SK-N-SH (cell line): ENCODE measurements at places on chromosomes 13 and 19. TPM values are rescaled to one million over a fixed set of nuclear protein-coding genes. Genes with fewer than 3 reads are reported as not detected.
A peak's percentile ranks its signal among the peaks of the same experiment; 100 is the strongest.

GRCh38 chr13:90526711-90527110, 820.8 kb upstream of the MIR17HG start:
- no peaks in the 10 kb centered on the region for H3K4me1 ChIP-seq
- H3K27ac ChIP-seq = no peak overlapping the region
- DNase-seq = no peak
- H3K36me3 ChIP-seq = no peaks in the 10 kb centered on the region

DNA sequence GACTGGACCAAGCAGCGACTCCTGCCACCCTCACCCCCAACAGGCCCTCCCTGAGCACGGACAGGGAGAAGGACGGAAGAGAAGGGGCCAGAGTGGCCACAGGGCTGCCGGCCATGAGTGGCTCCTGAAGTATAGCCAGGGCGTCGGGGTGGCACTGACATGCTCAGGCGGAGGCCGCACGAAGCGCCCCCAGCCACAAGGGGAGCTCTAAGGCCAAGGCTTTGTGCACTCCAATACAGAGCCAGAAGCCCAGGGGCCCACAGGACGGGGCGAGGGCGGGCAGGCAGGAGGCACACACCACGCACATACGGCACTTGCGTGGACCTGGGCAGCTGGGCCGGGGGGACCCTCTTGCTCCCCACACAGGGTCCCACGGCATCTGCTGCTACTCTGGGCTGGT, 52.0 kb downstream of the KLF2 start:
- no peaks in the 10 kb centered on the region for H3K4me1 ChIP-seq
- H3K36me3 ChIP-seq = no peaks in the 10 kb centered on the region
- no peaks in the 10 kb centered on the region for H3K27me3 ChIP-seq

DNA sequence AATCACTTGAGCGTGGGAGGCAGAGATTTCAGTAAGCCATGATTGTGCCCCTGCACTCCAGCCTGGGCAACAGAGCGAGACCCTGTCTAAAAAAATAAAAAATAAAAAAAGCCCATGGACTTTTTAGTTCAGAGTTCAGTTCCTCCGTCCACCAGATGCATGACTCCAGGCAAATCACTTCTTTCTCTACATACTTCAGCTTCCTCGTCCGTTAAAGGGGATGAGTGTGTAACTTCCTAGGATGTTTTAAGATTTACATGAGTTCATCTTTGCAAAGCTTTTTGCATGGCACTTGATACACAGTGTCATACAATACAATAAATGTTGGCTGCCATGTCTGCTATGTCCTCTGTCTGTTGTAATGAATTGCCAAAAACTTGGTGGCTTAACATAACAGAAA, 10.0 kb upstream of the FFAR2 start:
- H3K27ac ChIP-seq = no peak overlapping the region
- H3K27me3 ChIP-seq = peaks cover 70% of the 10 kb centered on the region
- peaks cover 9% of the 10 kb centered on the region; the same call in 1 of the 2 replicates for H3K4me1 ChIP-seq
- no peak for DNase-seq

GRCh38 chr13:20401931-20402856, 123.5 kb downstream of the CRYL1 start:
- H3K27me3 ChIP-seq = no peaks in the 10 kb centered on the region
- DNase-seq = no peak
- no peaks in the 10 kb centered on the region for H3K36me3 ChIP-seq

DNA sequence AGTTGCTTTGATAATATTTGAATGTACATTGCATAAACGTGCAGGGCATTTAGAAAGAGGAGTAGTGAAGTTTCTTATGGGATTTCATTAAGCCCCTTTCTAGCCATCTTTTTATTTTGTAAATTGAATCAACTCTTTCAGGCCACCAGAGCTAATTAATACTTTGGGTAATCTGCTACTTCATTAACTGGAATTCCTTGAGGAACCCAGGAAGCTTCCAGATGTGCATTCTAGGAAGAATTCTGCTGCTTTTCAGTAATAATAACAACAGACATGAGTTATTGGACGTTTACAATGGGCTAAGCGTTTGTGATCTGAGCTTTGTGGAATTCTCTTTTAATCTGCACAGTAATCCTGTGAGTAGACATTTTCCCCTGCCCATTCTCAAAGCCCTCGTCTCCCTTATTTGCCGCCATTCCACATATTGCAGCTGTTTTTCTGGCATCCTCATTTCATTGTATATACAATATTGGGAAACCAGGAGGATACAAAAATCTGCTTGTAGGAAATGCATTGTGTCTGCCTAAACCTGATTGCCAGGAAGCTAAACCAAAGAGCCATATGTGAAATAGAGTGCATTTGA, 103.9 kb downstream of the HS6ST3 start:
- no peak for DNase-seq
- no peaks in the 10 kb centered on the region for H3K36me3 ChIP-seq
- H3K4me3 ChIP-seq = no peak overlapping the region
- no peaks in the 10 kb centered on the region for H3K27me3 ChIP-seq

DNA sequence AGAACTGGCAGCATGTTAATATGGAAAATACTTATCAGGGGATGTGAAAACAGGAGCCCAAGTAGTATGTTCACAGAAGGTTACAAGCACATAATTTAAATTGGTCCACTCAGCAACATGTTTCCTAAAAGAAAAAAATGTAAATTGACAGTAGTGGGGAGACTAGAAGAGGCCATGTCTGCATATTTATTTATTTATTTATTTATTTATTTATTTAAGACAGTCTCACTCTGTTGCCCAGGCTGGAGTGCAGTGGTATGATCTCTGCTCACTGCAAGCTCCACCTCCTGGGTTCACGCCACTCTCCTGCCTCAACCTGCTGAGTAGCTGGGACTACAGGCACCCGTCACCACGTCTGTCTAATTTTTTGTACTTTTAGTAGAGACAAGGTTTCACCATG, 13.7 kb upstream of the ZNF8 start:
- H3K27ac ChIP-seq = no peak overlapping the region
- DNase-seq = no peak
- H3K27me3 ChIP-seq = no peaks in the 10 kb centered on the region
- no peak overlapping the region for H3K4me3 ChIP-seq
- H3K4me1 ChIP-seq = no peaks in the 10 kb centered on the region

DNA sequence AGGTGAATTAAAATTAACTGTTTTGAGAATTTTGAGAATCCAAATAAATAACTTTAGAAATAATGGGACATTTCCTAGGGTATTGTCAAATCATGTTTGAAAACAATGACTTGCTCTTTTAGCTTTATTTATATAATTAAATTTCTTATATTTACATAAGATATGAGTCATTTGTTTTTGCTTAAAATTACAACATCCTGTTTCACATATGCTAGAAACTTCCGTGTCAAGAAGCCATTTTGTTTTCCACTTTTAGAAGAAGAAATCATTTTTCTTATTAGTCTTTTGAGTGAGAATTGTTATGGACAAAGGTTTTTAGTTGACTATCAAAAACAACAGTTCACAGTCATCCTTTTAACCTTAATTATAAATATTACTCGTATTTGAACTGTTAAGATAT, 48.2 kb downstream of the DPY19L3 start:
- H3K36me3 ChIP-seq = peaks cover 50% of the 10 kb centered on the region
- DNase-seq = no peak
- no peaks in the 10 kb centered on the region for H3K27me3 ChIP-seq
- H3K4me1 ChIP-seq = peaks cover 7% of the 10 kb centered on the region; the same call in 1 of the 2 replicates
- no peak overlapping the region for H3K4me3 ChIP-seq

The KASH5 gene
- 0.03 and 0.20 TPM in 2 replicates for polyA plus RNA-seq

The NLRP11 gene
- polyA plus RNA-seq = 0.02 TPM in 1 of 2 replicates, not detected in the other

DNA sequence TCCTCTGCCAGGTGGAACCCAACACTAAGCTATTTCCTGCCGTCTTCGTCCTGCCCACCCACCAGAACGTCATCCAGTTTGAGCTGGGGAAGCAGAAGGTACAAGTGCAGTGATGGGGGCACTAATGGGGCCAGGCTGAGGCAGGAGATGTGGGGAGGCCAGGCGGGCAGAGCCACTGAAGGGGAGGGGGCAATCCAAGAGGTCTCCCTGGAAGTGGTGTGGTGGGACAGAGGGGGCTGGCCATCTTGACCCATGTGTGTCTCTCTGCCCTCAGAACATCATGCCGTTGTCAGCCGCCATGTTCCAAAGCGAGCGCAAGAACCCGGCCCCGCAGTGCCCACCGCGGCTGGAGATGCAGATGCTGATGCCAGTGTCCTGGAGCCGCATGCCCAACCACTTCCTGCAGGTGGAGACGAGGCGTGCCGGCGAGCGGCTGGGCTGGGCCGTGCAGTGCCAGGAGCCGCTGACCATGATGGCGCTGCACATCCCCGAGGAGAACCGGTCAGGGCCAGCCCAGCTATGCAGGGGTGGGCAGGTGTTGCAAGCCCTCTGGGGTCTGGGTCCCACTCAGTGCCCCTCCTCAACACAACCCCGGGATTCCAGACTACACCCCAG, 49.6 kb downstream of the RYR1 start:
- no peaks in the 10 kb centered on the region for H3K36me3 ChIP-seq
- H3K27ac ChIP-seq = no peak overlapping the region
- no peaks in the 10 kb centered on the region for H3K4me1 ChIP-seq
- peak; percentile 55 for DNase-seq

DNA sequence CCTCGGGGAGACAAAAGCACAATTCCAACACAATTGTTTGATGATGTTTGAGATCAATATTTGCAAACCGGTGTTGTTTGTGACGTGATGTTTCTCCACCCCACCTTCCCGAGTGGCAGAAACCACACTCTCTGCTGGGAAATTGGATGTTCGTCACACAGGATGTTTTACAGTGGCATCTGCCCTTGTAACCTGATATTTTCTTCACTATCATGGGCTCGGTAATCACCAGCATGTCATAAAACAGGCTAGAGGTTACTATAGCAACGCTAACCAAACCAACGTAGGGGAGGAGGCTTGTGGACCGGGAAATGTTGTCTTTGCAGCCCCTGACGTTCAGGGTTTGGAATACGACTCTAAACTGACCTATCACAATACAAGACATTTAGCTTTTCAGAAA, 454.5 kb downstream of the IRS2 start:
- peak overlapping the region; percentile 49 for H3K27ac ChIP-seq
- peak; percentile 50 for DNase-seq
- peaks cover 19% of the 10 kb centered on the region; the same call in 1 of the 2 replicates for H3K4me1 ChIP-seq
- H3K36me3 ChIP-seq = no peaks in the 10 kb centered on the region
- H3K4me3 ChIP-seq = no peak overlapping the region

DNA sequence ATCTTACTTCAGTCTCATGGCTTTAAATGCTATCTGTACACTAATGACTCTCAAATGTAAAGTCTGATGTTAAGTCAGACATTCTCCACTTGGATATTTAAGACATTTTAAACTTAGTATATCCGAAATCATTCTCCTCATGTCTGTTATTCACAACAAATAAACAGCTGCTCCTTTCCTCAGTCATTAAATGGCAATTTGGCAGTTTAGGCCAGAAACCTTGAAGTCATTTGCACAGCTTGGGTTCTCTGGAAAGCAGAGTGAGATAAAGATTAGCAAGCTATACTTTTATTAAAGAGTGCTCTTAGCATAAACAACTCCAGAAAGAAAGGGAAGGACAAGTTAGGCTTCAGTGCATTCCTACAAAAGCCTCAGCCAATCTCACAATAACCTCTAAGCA, 53.7 kb downstream of the DNAJC15 start:
- no peak for DNase-seq
- peaks cover 3% of the 10 kb centered on the region; the same call in 1 of the 2 replicates for H3K4me1 ChIP-seq
- H3K4me3 ChIP-seq = no peak overlapping the region
- peaks cover 11% of the 10 kb centered on the region for H3K36me3 ChIP-seq
- no peak overlapping the region for H3K27ac ChIP-seq
- no peaks in the 10 kb centered on the region for H3K27me3 ChIP-seq

DNA sequence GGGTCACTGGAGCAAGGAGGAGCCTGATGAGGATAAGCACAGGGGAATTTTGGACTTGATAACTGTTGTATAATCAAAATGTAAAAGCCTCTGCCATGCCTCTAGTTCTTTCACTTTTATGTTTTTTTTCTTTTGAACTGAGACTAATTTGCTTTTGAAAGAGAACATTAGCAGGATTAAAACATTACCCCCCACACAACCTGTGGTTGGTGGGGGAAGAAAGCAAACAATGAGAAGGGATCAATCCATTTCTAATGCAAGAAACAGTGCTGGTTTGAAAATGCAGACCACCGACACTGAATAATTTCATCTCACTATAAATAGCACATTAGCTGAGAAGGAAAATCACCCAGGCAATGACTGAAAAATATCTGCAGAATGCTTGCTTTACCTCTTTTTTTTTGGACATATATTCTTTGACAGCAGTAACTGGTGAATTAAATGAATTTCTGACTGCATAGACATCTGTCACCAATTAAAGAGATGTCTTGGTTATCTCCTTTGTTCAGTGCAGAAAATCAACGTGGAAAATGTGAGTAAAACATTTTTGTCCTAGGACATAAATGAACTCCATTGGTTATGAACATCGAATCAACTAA, 48.6 kb upstream of the TRPC4 start:
- no peaks in the 10 kb centered on the region for H3K4me1 ChIP-seq
- H3K27ac ChIP-seq = no peak overlapping the region
- no peaks in the 10 kb centered on the region for H3K27me3 ChIP-seq
- H3K4me3 ChIP-seq = no peak overlapping the region
- H3K36me3 ChIP-seq = no peaks in the 10 kb centered on the region
- DNase-seq = no peak

DNA sequence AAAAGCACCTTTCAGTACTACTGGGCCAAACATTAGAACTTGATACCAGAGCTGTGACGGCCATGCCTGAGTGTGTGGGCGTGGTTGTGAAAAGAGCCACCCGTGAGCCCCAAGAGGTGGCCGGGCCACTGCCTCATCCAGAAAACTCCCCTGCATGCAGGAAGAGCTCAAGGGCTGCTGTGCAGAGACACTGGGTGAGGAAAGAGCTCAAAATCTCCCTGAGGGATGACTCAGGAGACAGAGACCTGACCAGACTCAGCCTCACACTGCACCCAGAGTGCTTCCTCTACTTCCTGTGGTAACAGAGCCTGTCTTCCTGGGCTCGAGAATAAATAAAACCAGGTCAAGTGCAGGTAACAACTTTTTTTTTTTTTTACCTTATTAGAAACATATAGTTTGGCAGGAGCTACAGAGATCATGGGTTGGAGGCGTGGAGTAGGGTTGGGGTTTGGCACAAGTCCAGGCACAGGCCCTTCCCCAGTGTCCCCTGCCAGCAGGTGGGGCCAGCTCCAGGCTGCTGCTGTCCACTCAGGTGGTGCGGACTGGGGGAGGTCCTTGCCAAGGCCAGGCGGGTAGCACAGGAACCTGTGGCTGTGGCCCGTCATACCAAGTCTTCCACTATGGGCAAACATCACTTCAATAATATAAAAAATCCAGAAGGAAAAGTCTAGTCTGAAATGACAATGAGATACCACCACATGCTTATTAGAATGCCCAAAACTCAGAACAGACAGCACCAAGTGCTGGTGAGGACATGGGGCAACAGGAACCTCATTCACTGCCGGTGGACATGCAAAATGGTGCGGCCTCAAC, 25.5 kb downstream of the ELL start:
- H3K4me1 ChIP-seq = peaks cover 11% of the 10 kb centered on the region; the same call in 1 of the 2 replicates
- no peaks in the 10 kb centered on the region for H3K36me3 ChIP-seq
- H3K27ac ChIP-seq = peak overlapping the region; percentile 6; the same call in 1 of the 2 replicates
- no peak for DNase-seq
- no peak overlapping the region for H3K4me3 ChIP-seq
- H3K27me3 ChIP-seq = no peaks in the 10 kb centered on the region

DNA sequence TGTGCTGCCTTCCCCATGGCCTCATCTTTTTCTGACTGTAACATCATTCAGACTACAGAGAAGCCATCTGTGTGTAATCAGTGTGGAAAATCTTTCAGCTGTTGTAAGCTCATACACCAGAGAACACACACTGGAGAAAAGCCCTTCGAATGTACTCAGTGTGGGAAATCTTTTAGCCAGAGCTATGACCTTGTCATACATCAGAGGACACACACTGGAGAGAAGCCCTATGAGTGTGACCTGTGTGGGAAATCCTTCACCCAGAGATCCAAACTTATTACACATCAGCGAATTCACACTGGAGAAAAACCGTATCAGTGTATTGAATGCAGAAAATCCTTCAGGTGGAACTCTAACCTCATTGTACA, 17.2 kb upstream of the ZNF8 start:
- no peaks in the 10 kb centered on the region for H3K4me1 ChIP-seq
- no peak overlapping the region; the same call in 1 of the 2 replicates for H3K4me3 ChIP-seq
- H3K27me3 ChIP-seq = no peaks in the 10 kb centered on the region
- no peak overlapping the region for H3K27ac ChIP-seq
